ENCODE measurements at places on chromosomes 5 and 9. TPM values are rescaled to one million over a fixed set of nuclear protein-coding genes. Genes with fewer than 3 reads are reported as not detected.

The BARX1 gene
- not detected for total RNA-seq

The CARTPT gene
- not detected for total RNA-seq

The DEPDC1B gene
- 0.19 TPM for total RNA-seq

The UBAP2 gene
- total RNA-seq, result 33.4 TPM

The PCDHB2 gene
- 1.3 TPM for total RNA-seq

The HK3 gene
- 1.5 TPM for total RNA-seq

The DRD1 gene
- not detected for total RNA-seq

The DAPK1 gene
- 1.7 TPM for total RNA-seq

- no peak for DNase-seq
- H3K27ac ChIP-seq, result no peak overlapping the region
- H3K36me3 ChIP-seq, result no peaks in the 10 kb centered on the region
- peaks cover 35% of the 10 kb centered on the region for H3K4me1 ChIP-seq
- H3K4me3 ChIP-seq, result peak overlapping the region; percentile 64
- peaks cover 79% of the 10 kb centered on the region for H3K27me3 ChIP-seq
Observed at GRCh38 chr9:1046639-1047572, 3.3 kb upstream of the DMRT2 start.

GRCh38 chr5:136295914-136296313, 69.4 kb downstream of the TRPC7 start:
- H3K27ac ChIP-seq, result no peak overlapping the region
- no peak for DNase-seq
- H3K36me3 ChIP-seq, result no peaks in the 10 kb centered on the region
- H3K27me3 ChIP-seq, result no peaks in the 10 kb centered on the region
- no peaks in the 10 kb centered on the region for H3K4me1 ChIP-seq

DNA sequence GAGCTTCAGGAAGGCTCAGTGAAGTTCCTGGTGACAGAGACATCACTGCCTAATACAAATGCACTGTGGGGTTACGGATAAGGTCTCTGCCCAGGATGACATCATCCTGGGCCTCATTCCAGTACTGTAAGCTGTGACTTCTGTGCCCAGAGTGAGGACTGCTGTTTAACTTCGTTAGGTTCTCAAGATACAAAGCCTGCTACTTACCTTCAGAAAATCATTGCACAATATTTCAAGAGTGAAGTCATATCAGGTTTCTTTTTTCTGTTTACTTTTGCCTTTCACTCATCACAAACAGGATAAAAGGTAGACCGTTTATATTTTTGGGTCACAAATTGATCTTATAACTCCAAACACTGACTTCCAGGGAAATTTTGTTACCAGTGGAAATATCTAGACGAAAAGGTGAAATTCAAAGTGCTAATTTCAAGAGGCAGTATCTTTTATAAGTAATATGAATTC, 241.2 kb downstream of the PIK3R1 start:
- no peak overlapping the region for H3K27ac ChIP-seq
- no peak for DNase-seq
- H3K4me1 ChIP-seq, result peaks cover 15% of the 10 kb centered on the region
- H3K27me3 ChIP-seq, result no peaks in the 10 kb centered on the region

DNA sequence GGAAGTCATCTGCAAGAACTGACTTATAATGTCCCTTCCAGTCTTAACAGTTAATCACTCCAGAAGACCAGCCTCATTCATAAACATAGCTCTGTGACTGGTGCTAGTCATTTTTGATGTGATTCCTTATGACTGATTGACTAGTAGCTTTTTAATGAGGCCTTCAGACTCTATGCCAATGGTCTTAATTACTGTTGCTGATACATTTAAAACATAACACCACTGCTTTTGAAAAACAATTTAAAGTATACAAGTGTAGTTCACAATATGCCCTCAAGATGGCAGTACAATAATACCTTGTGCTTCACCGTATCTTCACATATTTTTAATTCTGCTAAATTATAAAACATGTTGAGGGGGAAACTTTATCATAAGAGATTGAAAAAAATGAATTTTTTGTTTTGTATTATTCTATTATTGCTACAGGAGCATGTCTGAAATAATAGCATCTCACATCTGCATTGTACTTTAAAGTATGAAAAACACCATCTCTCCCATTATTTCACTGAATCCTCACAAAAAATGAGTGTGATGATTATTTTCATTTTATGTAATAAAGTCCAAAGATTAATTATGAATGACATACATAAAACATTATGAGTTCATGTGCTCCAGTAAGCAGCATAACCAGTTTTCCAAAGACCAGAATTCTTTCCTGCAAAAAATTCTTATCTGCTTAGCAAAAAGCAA, 55.2 kb upstream of the SHISAL2B start:
- no peaks in the 10 kb centered on the region for H3K4me1 ChIP-seq
- H3K27me3 ChIP-seq, result no peaks in the 10 kb centered on the region
- no peak for DNase-seq
- H3K27ac ChIP-seq, result no peak overlapping the region
- H3K36me3 ChIP-seq, result no peaks in the 10 kb centered on the region

DNA sequence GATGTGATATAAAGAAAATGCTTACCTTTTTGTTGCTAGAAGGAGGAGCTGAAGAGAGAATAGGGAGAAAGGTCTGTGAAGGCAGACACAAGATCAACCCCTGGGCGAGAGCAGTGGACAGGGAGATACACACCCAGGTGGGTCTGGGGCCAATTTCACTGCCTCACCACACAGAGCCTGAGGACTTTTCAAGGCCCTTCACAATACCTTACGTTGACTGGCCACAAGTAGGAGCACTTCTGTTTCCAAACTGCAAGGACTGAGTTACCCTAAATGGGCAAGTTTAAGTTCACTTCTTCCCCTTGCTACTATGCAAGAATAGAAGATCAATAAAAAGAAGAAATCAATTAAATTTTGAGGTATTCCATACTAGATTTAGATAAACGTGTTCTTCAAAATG, 174.5 kb upstream of the SLC12A2 start:
- no peaks in the 10 kb centered on the region for H3K36me3 ChIP-seq
- no peak for DNase-seq
- H3K4me3 ChIP-seq, result no peak overlapping the region
- H3K27me3 ChIP-seq, result no peaks in the 10 kb centered on the region
- H3K27ac ChIP-seq, result no peak overlapping the region

GRCh38 chr9:6029604-6030274, 14.3 kb upstream of the RANBP6 start:
- no peaks in the 10 kb centered on the region for H3K4me1 ChIP-seq
- H3K27me3 ChIP-seq, result no peaks in the 10 kb centered on the region
- no peaks in the 10 kb centered on the region for H3K36me3 ChIP-seq
- no peak overlapping the region for H3K27ac ChIP-seq

- H3K4me3 ChIP-seq, result no peak overlapping the region
- DNase-seq, result no peak
- no peaks in the 10 kb centered on the region for H3K27me3 ChIP-seq
- no peaks in the 10 kb centered on the region for H3K36me3 ChIP-seq
Observed at GRCh38 chr9:68951879-68952659, 61.8 kb downstream of the PRKACG start.

- no peaks in the 10 kb centered on the region for H3K4me1 ChIP-seq
- no peak overlapping the region for H3K27ac ChIP-seq
- H3K36me3 ChIP-seq, result no peaks in the 10 kb centered on the region
- no peak for DNase-seq
- H3K27me3 ChIP-seq, result no peaks in the 10 kb centered on the region
Observed at GRCh38 chr5:113302120-113302519, 132.7 kb downstream of the TSSK1B start.

DNA sequence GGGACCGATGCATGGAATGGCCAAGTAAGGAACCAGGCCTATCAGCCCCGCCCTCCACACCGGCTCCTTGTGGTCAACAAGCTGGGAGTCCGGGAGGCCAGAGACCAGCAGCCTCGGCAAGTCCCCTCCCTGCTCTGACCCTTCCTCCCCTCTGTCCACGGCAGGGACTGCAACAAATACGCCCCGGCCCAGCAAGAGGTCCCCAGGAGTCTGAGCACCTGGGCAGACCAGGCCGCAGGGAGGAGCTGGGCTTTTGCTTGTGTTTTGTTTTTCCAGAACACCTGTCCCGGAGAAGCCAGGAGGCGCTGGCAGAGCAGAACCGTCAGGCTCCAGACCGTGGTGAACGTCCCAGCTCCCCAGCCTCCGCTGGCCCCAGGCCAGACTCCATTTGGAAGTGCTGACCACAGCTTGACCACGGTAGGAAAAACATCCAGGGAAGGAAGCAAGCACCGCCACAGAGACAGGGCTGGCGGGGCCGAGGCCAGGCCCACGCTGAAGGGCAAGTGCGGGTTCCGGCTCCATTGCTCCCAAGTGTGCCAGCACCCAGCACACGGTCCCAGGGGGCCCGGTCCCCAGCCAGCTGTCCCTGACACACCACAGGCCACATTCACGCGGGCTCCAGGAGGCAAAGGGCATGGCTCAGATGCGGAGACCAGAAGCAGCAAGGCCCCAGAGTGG, 56.7 kb downstream of the VAV2 start:
- H3K27me3 ChIP-seq, result no peaks in the 10 kb centered on the region
- no peak overlapping the region for H3K4me3 ChIP-seq
- no peaks in the 10 kb centered on the region for H3K4me1 ChIP-seq

DNA sequence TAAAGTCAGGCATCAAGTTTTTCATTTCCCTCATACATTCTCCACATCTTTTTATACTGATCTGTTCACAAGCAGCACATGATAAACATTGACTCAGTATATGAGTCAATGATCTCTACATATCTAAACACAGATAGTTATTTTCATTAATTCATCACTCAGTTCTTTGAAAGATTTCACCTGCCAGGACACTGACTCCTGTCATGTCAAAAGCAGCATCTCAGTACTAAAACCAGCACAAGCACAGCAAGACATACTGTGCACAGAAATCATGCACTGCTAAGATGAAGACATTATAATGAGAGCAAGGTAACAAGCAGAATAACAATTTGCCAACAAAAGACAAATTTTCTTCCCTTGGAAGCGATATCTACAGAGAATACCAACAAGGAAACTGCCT, 206.1 kb upstream of the COX7C start:
- no peak for DNase-seq
- H3K36me3 ChIP-seq, result no peaks in the 10 kb centered on the region
- H3K27ac ChIP-seq, result no peak overlapping the region
- H3K4me1 ChIP-seq, result no peaks in the 10 kb centered on the region

DNA sequence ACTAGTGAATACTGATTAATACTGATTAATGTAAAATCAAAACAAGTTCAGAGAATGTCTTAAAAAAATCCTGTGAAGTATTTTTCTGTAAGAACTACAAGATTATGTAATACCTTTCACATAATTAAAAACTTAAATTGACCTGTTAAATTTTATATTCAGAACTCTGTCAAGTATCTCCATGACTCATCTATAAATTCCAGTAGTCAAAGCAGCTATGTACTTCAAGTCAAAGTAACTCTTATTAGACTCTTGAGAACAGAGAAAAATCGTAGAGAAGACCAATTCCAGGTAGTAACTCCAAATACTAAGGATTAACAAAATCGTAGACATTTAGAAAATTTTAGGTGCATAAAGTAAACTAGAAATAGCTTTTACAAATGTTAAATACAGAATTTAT, 77.1 kb downstream of the HOMER1 start:
- no peaks in the 10 kb centered on the region for H3K27me3 ChIP-seq
- no peak for DNase-seq
- no peak overlapping the region for H3K4me3 ChIP-seq

- no peak for DNase-seq
- H3K4me3 ChIP-seq, result no peak overlapping the region
- H3K27ac ChIP-seq, result no peak overlapping the region
- H3K36me3 ChIP-seq, result no peaks in the 10 kb centered on the region
- no peaks in the 10 kb centered on the region for H3K27me3 ChIP-seq
Observed at GRCh38 chr5:149855366-149855765, 89.2 kb downstream of the PDE6A start.

- H3K4me3 ChIP-seq, result no peak overlapping the region
- H3K4me1 ChIP-seq, result no peaks in the 10 kb centered on the region
- H3K27me3 ChIP-seq, result no peaks in the 10 kb centered on the region
- DNase-seq, result no peak
- no peaks in the 10 kb centered on the region for H3K36me3 ChIP-seq
Observed at GRCh38 chr9:587527-587926, 254.0 kb upstream of the DMRT1 start.

GRCh38 chr9:78103971-78104433, 72.4 kb upstream of the GNAQ start:
- no peaks in the 10 kb centered on the region for H3K27me3 ChIP-seq
- no peaks in the 10 kb centered on the region for H3K36me3 ChIP-seq
- H3K27ac ChIP-seq, result no peak overlapping the region
- H3K4me3 ChIP-seq, result no peak overlapping the region
- peaks cover 21% of the 10 kb centered on the region for H3K4me1 ChIP-seq
- peak; percentile 41 for DNase-seq

DNA sequence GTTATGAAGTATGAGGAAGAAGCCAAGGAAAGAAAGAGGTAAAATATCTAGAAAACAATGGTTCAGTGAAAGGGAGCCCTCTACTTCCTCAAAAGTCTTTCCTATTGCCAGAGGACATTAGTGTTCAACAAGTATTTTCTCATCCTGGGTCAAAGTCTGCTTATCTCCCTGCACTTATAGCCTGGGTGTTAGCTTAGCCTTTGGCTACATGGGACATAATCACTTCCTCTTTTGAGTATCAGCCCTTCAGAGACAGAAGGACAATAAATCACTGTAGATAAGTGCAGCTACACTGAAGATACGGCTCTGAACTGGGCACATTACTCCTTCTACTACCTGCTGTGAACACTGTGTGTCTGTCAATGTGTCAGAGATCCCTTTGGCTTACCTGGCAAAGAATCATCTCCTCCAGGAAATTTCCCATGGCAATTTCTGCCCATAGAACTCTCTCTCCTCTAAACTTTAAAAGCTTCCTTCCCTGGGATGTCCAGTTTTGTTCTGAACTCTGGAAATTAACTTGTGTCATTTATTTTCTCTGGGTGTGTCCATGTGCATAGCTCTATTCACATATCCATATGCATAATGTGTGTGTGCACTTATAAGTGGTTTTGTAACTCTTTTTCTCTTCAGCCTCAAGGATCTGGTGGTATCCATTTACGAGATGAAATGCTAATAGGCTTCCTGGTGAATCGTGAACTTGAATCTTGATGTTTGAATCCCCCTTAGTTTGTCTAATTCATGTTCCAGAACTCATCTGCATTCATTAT, 30.0 kb upstream of the RECK start:
- H3K4me3 ChIP-seq, result no peak overlapping the region
- no peak overlapping the region for H3K27ac ChIP-seq
- no peak for DNase-seq
- no peaks in the 10 kb centered on the region for H3K36me3 ChIP-seq
- no peaks in the 10 kb centered on the region for H3K27me3 ChIP-seq
- peaks cover 3% of the 10 kb centered on the region for H3K4me1 ChIP-seq

- no peaks in the 10 kb centered on the region for H3K4me1 ChIP-seq
- no peak overlapping the region for H3K4me3 ChIP-seq
- no peaks in the 10 kb centered on the region for H3K36me3 ChIP-seq
- H3K27me3 ChIP-seq, result peaks cover 20% of the 10 kb centered on the region
Observed at GRCh38 chr9:137174722-137175293, 3.0 kb upstream of the TMEM210 start.

DNA sequence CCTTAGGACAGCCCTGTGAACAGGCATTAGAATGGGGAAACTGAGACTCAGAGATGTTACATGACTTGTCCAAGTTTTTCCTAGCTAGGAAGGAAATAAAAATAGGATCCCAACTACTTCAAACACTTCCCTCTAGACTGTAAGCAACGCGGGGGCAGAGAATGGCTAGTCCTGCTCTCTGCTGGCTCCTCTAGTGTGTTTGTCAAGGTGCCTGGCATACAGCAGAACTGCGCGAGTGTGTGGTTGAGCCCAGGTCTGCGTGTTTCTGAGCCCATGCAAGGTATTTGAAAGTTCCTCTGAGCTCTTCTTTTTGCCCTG, 152.5 kb downstream of the MACROH2A1 start:
- no peak overlapping the region for H3K27ac ChIP-seq
- no peaks in the 10 kb centered on the region for H3K27me3 ChIP-seq
- no peak for DNase-seq
- H3K36me3 ChIP-seq, result no peaks in the 10 kb centered on the region

- H3K27ac ChIP-seq, result no peak overlapping the region
- H3K4me3 ChIP-seq, result no peak overlapping the region
- H3K4me1 ChIP-seq, result no peaks in the 10 kb centered on the region
- DNase-seq, result no peak
- H3K27me3 ChIP-seq, result no peaks in the 10 kb centered on the region
Observed at GRCh38 chr5:166117072-166118066, 2174.1 kb upstream of the WWC1 start.

Measured in CD4-positive, alpha-beta memory T cell (primary cell).